Uterine smooth muscle cell (primary cell): ENCODE measurements at places on chromosomes 11 and 22. TPM values are rescaled to one million over a fixed set of nuclear protein-coding genes. Genes with fewer than 3 reads are reported as not detected.

The SCGB1C1 gene
- not detected in 2 replicates for total RNA-seq

The TESMIN gene
- 0.87 and 1.7 TPM in 2 replicates for total RNA-seq

The OR5P2 gene
- total RNA-seq: not detected in 2 replicates

The OR2AG2 gene
- 0.12 and 0.55 TPM in 2 replicates for total RNA-seq

The MYEOV gene
- total RNA-seq: 0.62 and 5.2 TPM in 2 replicates

The ANKK1 gene
- total RNA-seq: under 0.01 and 0.11 TPM in 2 replicates

The GPHA2 gene
- total RNA-seq: not detected in 2 replicates

The SCYL1 gene
- total RNA-seq: 78.7 and 105 TPM in 2 replicates

The MLC1 gene
- total RNA-seq: 0.12 TPM in 1 of 2 replicates, not detected in the other

The PCF11 gene
- total RNA-seq: 40.0 and 45.4 TPM in 2 replicates

The INSC gene
- total RNA-seq: 0.12 and 0.77 TPM in 2 replicates

The MRGPRX3 gene
- total RNA-seq: 0.12 TPM in 1 of 2 replicates, not detected in the other

The CD151 gene
- total RNA-seq: 655 and 749 TPM in 2 replicates

The ZNRF3 gene
- total RNA-seq: 4.8 and 5.1 TPM in 2 replicates
